ENCODE measurements at places on chromosomes 11 and 22.
A peak's percentile ranks its signal among the peaks of the same experiment; 100 is the strongest.

GRCh38 chr11:109197656-109198055, 224.3 kb upstream of the C11orf87 start:
- no peak for DNase-seq

DNA sequence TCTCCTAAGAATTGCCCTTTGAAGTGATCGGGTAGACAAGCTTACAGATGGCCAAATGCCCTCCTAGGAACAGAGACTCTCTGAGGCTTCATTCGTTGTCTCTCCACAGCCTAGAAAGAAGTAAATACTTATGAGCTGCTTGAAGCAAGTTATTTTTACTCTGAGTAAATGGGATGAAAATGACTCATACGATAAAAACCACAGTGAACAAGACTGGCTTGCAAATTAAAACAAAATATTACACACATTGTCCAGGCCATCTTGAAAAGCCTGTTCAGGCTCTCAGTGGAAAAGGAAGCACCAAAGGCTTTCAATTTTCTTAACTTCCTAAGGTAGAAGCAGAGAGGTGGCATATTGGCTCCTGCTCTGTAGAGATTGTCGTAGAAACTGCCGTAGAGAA, 294.2 kb downstream of the NELL1 start:
- DNase-seq, result no peak

GRCh38 chr11:99327527-99327926, 306.8 kb downstream of the CNTN5 start:
- no peak for DNase-seq

- no peak for DNase-seq
Measured at GRCh38 chr22:35868938-35869337, 151.3 kb downstream of the APOL5 start.

GRCh38 chr11:23236826-23237555, 376.7 kb upstream of the CCDC179 start:
- no peak for DNase-seq

DNA sequence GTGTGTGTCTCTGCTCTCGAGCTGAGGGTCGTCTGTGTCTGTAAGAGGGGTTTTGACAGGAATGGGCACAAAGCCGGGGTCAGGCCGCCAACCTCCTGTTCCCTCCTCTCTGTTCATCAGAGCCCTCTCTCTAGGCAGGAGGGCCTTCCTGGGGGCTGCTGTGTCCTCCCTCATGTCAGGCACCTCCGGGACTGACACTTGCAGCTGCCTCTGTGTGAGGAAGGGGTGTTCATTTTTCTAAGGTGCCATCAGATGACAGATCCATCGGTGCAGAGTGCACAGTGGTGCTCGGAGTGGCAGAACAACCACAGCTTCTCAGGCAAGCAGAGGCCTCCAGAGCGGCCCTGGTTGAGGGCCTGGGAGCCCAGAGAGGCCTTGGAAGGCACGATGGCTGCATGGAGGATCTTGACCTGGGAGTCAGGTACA, 265.4 kb upstream of the B3GAT1 start:
- DNase-seq, result no peak

DNA sequence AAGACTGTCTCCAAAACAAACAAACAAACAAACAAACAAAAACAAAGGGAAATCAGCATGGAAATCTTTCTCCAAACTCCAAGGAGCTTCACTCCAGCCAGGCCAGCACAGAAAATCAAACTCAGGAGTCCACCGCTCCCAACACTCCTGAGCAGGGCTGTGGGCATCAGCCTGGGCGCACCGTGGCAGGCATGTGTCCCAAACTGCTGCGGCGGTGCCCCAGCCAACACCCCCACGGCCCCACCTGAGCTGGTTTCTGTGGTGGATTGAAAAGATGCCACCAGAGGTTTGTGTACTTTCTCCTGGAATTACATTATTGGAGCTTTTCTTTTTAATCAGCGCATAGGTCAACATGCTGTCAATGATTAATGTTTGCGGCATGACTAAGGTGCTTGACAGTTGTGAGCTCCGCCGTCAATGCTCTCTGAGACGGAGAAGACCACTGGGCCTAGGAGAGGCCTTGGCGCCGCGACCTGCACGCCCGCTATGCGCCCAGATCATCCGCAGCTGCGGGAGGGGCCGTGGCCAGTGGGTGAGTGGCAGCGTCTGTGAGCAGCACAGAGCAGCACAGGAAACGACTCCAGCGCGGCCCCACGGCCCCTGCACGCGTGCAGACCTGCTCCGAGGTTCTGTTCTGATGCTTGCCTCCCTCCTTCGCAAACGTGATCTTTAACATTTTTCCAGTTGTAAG, 18.1 kb downstream of the DRD4 start:
- DNase-seq, result no peak

DNA sequence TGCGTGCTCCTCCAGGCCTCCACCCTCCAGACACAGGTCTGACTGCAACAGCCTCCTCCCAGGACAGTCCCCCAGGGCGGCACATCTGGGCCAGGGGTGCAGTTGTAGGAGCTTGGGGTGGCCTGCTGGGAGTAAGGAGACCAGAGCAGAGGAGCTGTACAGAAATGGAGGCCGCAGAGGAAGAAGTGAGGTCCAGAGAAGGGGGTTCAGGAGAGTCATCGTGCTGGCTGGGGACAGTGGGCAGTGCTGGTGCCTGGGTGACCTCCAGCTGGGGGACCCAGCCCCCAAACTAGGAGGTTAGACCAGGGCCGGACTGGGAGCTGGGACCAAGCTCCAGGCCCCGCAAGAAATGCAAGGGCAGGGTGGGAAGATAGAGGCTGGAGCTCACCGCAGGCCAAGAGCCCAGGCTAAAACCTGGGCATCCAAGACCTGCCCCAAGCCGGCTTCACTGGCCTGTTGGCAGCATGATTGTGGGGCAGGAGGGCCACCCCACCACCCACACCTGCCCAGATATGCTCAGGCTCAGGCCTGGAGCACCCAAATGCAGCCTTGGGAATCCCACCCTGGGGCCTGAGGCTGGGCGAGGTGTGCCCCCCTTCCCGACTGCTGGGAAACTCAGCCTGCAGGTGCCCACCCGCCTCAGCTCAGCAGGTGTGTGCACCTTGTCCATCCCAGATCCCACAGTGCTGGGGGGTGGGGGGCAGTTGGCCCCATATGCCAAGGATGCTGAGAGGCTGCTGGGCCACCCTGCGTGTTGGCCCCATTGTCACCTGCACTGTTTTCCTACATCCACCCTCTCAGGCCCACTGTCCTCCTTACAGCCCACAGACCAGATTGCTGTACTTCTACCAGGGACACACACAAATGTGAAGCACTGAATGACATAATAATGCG, 96.9 kb downstream of the MORC2 start:
- peak; percentile 7 for DNase-seq

DNA sequence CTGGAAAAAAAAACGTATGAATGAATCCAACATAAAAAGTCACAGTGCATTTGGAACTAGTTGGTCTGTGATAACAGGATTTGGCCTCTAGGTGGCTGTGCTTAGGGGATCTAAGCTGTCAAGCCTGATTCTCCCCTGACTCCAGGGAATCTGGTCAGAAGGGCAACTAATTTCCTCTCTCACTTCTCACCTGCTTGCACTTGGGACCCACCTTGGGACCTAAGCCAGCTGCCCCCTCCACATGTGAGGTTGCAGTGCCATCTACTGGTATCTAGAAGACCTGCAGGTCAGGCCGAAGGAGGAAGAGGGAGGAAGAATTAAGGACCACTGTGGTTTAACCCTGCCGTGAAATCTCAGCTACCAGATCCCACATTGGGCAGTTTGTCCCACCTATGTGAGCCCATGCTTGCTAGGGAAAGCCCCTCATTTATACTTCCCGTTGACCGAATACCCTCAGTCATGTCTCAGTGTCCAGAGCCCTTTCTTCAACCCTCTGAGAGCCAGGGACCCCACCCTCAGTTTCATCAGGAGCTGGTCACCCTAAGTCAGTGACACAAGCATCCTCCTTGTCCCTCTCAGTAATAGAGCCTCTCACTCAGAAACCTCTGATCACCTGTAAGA, 33.2 kb upstream of the CAVIN3 start:
- DNase-seq, result peak; percentile 35

Data from posterior cingulate gyrus (tissue), 11 donors.